NCI-H524 treated with DMSO at 0.1 percent for 48 hours (cell line): ENCODE measurements at places on chromosomes 11 and 22.
A peak's percentile ranks its signal among the peaks of the same experiment; 100 is the strongest.

- DNase-seq, result no peak
Measured at GRCh38 chr11:67640021-67640757, 626 bp upstream of the TBX10 start.

- DNase-seq, result no peak
Measured at GRCh38 chr11:30825723-30826122, 239.6 kb upstream of the MPPED2 start.

- no peak for DNase-seq
Measured at GRCh38 chr22:46447906-46448305, 89.5 kb downstream of the CELSR1 start.

DNA sequence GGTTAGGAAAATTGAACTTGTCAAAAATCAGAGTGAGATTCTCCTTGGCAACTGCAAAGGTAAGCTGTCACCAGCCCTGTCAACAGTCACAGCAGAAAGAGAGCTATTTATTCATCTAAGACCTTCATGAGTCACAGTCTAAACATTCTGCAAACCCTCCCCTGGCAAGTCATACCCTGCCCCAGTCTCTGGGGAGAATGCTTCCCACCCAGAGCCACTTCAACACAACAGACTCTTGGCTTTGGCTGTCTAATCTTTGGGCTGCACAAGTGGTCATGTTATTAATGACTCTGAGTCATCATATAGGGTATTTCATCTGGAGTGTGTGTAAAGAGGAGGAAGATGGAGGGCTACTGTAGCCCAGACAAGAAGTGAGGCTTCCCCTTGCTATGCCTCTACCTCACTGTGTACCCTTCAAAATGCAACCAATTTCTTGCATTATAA, 153.4 kb downstream of the CCDC34 start:
- peak; percentile 44 for DNase-seq

GRCh38 chr11:65581928-65582327, 6.1 kb downstream of the EHBP1L1 start:
- no peak for DNase-seq

- no peak for DNase-seq
Measured at GRCh38 chr11:119277660-119278059, 39.3 kb downstream of the MCAM start.

DNA sequence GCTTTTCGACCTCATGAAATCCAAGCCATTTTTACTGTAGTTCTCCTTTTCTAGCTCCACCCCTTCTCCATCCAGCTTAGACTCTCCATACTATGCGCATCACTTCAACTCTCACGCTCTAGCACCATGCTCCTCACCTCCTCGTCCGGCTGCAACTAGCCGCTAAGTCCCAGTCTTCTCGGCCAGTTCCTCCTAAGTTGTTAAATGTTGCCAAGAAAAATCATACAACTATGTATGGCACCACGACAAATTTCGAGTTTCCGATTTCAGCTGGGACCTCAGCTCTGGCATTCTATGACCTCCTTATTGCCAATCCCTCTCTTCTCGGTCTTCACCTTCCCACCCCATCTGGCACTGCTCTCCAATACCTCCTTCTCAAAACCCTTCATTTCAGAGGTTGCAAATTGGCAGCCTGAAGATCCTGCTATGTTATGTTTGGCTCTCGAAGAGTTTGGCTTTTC, 1.0 kb downstream of the ZNF70 start:
- no peak for DNase-seq

DNA sequence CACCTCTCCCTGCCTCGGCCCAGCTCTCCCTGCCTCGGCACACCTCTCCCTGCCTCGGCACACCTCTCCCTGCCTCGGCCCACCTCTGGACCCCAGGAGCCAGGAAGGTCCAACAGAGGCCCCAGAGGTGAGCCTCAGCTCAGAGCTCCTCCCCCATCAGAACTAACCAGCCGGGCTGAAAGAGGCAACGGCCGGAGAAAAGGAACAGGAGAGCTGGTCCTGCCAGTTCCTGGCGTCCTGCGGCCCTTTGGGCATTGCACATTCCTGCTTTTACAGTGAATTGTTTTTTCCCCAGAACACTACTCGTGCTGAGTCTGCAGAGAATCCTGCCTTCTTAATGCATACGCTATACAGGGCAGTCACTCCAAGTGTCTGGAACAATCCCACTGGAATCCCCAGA, 45.8 kb downstream of the LMO1 start:
- no peak for DNase-seq

GRCh38 chr11:121348220-121348875, 55.8 kb downstream of the SC5D start:
- no peak for DNase-seq

DNA sequence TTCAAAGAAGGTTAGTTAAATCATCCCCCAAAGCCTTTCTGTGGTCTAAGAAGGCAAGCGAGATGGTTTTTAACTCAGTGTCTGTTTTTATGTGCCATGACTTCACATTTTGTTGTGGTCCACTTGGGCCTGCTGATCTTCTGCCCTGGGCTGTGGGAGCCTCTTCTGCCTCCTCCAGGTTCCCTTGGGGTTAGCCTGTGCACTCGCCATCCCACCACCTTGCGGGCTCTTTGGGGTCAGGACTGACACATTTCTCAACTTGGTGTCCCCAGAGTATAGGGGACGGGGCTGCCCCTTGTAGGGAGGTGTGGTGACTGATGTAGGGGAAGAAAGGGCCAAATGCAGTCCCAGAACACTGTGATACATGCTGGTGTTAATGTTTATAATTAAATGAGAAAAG, 207.0 kb downstream of the TBC1D22A start:
- no peak for DNase-seq

GRCh38 chr22:17140022-17140421, 18.9 kb upstream of the TMEM121B start:
- DNase-seq, result no peak

- DNase-seq, result no peak
Measured at GRCh38 chr22:20834206-20834605, 24.4 kb downstream of the PI4KA start.

- no peak for DNase-seq
Measured at GRCh38 chr11:69357458-69358397, 63.8 kb downstream of the MYEOV start.

DNA sequence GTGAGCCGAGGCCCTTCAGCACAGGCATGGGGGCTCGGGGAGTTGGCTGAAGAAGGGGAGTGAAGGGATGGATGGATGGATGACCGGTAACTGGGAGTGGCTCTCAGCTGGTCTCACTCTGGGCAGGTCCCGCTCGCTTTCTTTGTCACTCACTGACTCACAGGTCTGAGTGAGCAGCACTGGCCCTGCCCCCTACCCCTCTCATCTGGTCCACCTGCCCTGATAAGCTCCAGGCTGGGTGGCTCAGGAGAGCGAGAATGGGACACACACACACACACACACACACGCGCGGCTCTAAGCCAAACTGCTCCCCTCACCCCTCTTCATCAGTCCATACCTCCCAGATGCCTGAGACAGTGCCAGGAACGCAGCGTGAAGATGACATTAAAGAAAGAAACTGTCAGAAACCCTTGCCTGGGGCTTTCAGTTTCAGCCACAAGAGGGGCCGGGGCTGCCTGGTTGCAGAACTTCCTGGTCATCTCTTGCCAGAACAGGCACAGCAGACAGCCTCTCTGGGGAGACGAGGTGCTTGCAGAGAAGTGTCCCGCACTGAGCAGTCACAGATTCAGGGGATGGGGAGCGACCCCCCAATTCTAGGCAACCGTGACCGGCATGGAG, 16.5 kb upstream of the SHISAL1 start:
- no peak for DNase-seq

- DNase-seq, result no peak
Measured at GRCh38 chr11:46857666-46858065, 11.6 kb upstream of the CKAP5 start.

GRCh38 chr11:118243993-118244762, 8.0 kb downstream of the MPZL3 start:
- no peak for DNase-seq

- no peak for DNase-seq
Measured at GRCh38 chr22:29195964-29196666, 9.6 kb upstream of the EMID1 start.

GRCh38 chr22:21697021-21697771, 31.4 kb downstream of the PPIL2 start:
- DNase-seq, result no peak

DNA sequence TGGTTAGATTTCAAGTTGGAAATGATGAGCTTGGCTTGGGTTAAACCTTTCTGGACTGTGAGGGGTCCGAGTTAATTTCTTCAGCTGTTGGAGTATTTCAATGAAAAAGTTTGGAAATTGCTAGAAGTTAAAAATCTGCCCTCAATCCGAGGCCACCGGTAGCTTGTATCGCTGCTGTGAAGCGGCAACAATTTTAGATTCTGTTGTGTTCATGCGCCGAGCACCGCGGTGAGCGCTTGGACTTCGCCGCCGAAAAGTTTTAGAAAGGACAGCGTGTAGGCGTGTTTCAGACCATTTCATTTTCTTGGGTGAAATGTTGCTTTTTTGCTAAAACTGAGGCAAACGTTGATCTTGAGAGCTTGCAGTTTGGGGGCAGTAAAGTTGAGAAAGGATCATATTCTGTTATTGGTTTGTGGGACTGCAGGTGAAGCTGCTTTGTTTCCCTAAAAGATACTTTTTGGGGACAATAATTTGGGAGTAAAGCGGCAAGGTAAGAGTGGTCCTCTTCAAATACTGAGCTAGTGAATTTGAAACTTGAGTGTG, 928 bp downstream of the FBXO7 start:
- DNase-seq, result no peak

DNA sequence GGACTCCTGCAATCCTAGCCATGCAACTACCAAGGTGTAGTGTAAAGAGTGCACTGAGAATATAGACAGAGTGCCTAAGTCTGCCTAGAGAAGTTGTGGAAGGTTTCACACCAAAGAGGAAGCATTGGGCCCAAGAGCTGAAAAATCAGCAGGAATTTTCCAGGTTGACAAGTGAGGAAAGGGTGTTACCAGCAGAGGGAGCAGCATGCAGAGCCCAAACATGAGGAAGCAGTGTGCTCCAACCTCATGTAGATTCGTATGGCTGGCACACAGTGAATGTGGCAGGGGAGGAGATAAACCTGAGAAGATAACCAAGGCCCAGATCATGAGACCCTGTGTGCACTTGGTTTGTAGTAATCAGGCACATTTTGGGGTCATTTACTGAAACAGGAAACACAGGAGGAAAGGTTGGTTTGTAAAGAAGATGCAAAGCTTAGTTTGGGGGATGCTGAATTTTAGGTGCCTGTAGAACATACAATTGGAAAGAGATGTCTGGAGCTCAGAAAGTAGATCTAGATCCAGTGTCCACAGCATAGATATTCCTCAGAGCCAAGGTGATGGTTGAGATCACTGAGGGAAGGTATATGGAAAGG, 1.7 kb downstream of the HPX start:
- DNase-seq, result no peak

- DNase-seq, result no peak
Measured at GRCh38 chr22:36590441-36591056, 61.6 kb upstream of the EIF3D start.

DNA sequence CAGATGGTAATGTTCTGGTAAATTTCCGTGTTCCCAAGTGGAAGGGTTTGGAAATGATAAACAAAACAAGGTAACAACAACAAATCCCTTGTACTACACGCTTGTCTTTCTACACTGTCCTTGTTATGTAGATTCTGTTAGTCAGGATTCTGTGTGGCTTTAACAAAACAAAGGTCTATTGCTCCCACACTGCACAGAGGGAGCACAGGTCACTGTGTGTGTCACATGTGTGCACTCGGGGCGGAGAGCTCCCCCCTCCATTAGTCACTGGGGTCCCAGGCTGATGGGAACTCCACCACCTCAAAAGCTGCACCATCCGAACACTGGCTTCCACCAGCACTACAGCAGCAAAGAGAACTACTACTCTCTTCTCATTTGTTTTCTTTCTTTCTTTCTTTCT, 227.9 kb downstream of the NTM start:
- DNase-seq, result no peak

DNA sequence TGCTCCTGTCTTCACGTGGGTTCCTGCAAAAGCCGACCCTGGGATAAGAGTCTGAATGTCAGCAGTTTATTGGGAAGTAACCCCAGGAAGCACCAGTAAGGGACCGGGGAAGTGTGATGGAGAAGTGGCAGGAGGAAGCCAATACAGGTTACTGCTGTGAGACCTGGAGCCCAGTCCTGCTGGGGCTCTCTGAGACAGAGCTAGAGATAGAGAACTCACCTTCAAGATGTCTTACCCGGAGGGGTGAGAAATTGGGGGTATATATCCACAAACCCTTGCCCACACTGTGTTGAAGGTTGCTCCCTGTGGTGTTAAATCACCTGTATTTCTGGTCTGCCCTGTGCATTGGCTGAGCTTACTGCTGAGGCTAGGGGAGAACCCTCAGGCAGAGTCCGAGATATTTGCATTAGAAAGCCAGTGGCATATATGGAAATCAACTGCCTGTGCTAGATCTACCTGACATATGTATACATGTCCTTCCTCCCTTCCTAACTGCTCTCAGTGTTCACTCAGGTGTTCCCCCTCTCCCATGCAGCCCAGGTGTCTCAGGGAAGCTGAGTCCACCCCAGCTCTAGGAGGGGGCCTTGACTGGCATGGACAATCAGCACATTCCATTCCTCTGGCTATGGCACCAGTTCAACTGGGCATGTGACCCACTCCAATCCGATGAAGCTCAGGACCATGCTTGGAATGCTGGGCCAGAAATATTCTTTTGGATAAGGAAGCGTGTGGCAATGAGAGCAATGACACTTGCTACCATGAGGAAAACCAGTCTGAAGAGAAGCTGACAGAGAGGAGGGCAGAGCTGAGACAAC, 6.8 kb upstream of the MICAL2 start:
- DNase-seq, result no peak

GRCh38 chr11:30351061-30351460, 28.2 kb downstream of the ARL14EP start:
- no peak for DNase-seq

GRCh38 chr11:88100151-88100550, 75.1 kb downstream of the RAB38 start:
- DNase-seq, result no peak

DNA sequence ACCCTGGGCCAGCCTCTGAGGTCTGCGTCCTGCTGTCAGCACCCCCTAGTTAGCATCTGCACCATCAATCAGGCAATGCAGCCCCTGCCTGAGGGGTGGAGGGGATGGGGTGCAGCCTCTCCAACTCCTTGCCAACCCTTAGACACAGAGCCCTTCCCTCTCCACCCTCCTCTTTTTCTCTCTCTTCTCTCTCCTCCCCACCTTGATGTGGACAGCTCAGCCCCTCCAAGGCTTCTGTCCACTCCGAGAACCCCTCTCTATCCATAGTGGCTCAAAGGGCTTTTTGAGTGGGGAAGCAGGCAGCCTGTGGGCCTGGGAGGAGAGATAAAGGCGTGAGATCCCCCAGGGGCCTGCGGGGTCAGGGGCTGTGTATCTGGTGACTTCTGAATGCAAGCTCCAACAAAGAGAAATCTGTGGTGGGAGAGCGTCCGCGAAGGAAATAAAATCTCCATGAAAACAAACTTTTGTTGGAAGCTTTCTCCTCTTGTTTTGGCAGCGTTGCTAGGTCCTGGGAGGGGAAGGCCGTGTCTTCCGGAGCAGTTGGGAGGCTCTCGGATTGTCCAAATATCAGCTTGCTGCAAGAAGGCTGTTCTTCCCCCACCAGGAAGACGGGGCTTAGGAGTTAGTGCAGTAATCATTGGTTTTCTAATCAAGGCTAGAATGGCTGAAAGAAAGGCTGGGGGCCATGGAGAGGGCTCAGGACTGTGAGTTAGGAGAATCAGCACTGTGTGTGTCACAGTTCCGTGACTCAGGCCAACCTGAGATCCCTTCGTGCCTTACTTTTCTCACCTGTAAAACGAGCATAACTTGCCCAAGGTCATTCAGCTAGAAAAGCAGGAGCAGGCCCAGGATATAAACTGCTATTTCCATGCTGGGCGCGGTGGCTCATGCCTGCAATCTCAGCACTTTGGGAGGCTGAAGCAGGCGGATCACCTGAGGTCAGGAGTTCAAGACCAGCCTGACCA, 50.3 kb downstream of the PKNOX2 start:
- DNase-seq, result no peak
